ENCODE measurements at places on chromosomes 5 and 9. TPM values are rescaled to one million over a fixed set of nuclear protein-coding genes. Genes with fewer than 3 reads are reported as not detected.

GRCh38 chr5:132457371-132458225 is 33.0 kb downstream of the IRF1 start:
- DNase-seq, result no peak

- no peak for DNase-seq
These were observed 29.2 kb upstream of the MSANTD3 start for GRCh38 chr9:100397529-100398266.

- no peak for DNase-seq
These were observed 20.3 kb downstream of the LPCAT1 start for GRCh38 chr5:1503241-1504068.

DNA sequence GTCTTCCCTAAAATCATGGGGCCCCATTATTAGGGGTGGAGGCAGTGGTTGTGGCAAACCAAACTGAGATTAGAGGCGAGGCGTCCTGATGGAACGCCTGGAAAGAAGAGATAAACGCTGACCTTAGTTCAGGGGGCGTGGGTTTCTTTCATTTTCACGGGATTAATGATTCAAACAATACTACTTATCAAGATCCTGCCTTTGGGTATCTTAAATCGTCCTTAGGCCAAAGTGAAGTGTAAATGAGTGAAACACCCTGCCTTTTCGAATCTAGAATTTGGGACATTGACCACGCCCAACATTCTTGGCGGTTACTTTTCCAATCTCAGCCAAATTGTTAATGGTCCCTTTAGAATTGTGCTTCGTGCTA is 1.0 kb upstream of the UBTD2 start:
- DNase-seq, result peak; percentile 16

DNA sequence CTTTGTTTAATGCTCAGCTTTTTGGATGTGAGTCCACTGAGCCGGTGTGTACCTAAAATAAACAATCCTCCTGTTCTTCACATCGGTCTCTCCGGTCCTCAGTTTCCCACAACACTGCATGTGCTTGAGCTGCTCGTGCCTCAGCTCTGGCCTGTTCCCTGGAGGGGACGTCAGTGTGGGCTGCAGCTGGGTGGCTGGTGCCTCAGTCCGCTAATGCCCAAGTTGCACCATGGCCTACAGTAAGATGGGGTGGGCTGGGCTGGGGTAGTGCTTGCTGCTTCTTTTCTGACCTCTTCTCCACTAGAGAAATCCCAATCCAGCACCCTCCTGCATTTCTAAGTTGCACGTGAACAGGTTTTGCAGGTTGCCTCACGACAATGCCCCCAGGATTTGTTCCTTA is 595 bp upstream of the BTNL9 start:
- no peak for DNase-seq

DNA sequence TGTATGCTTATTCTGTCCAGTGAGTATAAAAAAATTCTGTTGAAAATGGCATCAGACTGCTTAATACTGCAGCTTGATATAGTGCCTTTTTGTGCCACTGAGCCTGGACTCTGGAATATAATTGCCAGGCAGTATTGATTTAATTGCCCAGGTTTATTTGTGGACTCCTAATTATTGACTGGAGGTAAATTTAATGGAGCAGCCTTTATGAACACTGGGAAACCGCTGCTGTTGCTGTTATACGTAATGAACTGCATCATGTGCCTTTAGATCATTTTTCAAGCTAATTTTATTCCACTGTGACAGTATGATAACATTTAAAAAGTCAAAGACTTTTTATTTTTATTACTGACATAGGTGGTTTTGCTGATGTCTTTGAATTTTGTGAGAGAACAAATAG is 90.2 kb upstream of the SH3GL2 start:
- DNase-seq, result no peak

GRCh38 chr9:87874304-87874623 is 8.4 kb upstream of the SPATA31E1 start:
- no peak for DNase-seq

GRCh38 chr9:131800843-131801242 is 61.0 kb upstream of the RAPGEF1 start:
- DNase-seq, result no peak

- DNase-seq, result no peak
These were observed 85.8 kb downstream of the FAM114A2 start for GRCh38 chr5:153952893-153953292.

- DNase-seq, result no peak
These were observed 373.3 kb downstream of the CHSY3 start for GRCh38 chr5:130277522-130277921.

DNA sequence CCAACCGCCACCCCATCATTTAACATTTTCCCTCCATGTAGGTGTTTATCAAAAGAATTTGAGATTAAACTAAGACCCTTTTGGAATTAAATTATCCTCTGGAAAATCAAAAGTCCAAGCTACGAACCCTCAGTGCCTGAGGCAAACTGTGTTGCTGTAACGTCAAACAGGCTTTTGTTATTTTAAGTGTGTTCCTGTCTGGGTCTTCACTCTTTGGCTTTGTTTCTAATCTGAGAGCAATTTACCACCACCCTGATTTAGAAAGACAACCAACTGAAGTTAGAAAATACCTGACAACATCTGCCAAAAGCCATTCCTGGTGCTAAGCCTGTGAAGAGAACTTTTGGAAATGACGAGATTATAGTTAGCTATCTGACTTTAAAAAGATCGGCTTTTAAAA is 199.9 kb downstream of the DIRAS2 start:
- DNase-seq, result no peak

DNA sequence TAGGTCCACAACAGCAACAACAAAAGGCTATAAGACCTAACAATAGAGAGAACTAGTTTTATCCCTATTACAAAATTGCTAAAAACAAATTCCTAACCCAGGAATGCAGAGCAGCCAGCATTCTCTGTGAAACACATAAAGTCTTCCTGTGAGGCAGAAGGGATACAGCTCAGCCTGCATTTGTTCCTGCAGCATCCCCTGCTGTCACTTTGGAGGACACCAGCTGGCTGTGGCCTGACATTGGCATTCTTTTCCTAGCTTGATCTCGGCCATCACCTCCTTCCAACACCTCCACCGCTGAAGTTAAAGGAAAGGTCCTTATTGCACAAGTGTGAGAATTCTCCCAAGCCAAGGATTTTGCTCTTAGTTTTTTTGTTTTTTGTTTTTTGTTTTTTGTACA is 186.1 kb downstream of the SNCAIP start:
- DNase-seq, result peak; percentile 12

- no peak for DNase-seq
These were observed 42.9 kb upstream of the MEF2C start for GRCh38 chr5:88925692-88926490.

GRCh38 chr9:32378993-32379729 is 5.3 kb upstream of the ACO1 start:
- DNase-seq, result peak; percentile 58

- DNase-seq, result peak; percentile 99
These were observed 16.8 kb upstream of the CDK7 start for GRCh38 chr5:69217548-69218526.

DNA sequence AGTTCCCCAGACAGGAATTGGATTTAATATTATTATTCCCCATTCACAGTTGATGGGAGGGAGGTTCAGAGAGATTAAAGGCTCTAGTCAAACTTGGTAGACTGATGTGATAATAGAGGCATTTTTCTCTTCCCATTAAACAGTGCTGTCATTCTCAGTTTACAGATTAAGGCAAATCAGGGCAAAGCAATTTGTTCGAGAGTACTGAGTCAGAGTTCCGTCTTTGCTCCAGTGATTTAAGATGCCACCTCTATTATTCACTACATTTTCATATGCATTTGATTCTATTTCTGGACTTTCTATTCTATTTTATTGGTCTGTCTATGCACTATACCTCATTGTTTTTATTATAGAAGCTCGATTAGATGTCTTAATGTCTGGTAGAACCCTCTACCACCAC is 201.0 kb upstream of the RAI14 start:
- DNase-seq, result no peak

DNA sequence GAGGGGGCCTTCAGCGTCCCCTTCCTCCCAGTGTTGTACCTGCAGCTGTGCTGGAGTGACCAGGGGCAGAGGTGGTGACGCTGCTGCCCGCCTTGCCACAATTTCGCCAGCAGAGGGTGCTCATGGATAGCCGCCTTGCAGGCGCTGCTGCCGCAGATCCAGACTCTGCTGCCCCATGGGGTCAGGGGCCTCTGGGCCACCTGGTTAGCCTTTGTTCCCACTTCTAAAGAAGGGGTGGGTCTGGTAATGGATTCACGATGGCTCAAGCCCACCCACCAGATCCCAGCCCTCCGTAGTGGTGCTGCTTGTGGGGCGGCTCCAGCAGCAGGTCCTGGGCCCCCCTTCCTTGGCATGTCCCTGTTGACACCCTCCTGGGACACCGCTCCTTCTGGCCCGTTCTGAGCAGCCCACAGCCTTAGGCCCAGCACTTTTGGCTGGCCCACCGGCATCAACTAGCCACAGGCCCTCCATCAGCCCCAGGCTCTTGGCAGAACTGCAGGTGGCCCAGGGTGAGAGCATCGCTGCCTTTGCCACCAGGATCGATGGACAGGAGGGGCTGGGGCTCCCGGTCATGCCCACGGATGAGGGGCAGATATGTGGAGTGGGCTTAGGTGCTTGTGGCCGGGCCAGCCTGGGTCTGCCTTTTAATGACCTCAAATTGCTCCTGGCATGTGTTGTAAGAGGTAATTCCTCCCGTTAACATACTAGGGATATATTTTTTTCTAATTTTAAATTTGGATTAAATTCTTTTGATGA is 57.2 kb downstream of the COL5A1 start:
- DNase-seq, result peak; percentile 63

GRCh38 chr5:8434501-8434900 is 565.6 kb downstream of the MTRR start:
- no peak for DNase-seq

DNA sequence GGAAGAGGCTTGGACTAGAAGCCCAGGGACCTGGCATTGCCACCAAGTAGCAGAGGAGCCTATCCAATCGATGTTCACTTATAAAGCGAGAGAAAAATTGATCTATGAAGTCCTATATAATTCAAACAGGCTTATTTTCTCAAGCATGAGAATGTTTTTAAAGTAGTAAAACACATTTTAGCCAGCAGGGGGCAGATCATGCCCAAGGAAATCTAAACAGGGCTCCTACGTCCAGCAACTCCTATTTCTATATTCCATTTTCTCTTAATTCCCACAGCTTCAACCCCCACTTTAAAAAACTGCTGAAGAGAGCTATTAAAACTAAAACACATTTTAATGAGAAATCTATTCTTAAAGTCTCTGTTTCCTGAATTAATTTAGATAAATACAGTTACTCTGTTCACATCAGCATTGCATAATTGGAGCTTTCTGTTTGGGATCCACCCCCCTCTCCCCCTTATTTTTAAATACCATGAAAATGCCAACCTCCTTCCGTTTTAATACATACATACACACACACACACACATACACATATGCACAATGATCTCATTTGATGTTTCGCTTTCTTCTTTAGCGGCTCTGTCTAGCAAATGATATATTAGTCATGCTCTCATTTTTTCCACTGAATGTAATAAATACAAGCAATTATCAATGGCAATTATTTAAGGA is 144.9 kb downstream of the MYO10 start:
- peak; percentile 62 for DNase-seq

DNA sequence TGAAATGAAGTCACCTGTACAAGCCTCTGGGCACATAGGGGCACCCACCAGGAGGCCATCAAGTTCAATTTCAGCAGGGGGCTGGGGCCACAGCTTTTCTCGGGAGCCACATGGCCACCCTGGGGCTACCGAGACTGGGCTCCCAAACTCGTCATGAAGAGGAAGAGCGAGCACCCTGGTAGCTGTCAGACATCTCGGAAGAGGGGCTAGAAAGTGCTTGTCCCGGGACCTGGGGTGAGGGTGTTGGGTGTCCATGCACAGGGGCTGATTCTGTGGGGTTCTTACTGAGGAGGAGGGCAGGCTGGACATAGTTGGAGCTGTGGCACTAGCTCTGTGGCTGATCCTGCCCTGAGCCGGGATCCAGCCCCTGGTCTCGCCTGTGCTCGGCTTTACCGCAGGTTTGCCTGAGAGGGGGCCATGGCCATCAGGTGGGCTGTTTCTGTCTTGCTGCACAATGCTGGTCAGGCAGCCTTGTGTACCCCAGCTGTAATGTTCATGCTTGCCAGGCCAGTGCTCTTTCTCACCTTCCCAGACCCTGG is 70.3 kb downstream of the PHF2 start:
- DNase-seq, result no peak

- peak; percentile 45 for DNase-seq
These were observed at the start of gene EPB41L4A for GRCh38 chr5:112419164-112419985. Gene EPB41L4A (minus strand): TSS chr5:112419277. CDS start chr5:112419039, 238 bp downstream.

DNA sequence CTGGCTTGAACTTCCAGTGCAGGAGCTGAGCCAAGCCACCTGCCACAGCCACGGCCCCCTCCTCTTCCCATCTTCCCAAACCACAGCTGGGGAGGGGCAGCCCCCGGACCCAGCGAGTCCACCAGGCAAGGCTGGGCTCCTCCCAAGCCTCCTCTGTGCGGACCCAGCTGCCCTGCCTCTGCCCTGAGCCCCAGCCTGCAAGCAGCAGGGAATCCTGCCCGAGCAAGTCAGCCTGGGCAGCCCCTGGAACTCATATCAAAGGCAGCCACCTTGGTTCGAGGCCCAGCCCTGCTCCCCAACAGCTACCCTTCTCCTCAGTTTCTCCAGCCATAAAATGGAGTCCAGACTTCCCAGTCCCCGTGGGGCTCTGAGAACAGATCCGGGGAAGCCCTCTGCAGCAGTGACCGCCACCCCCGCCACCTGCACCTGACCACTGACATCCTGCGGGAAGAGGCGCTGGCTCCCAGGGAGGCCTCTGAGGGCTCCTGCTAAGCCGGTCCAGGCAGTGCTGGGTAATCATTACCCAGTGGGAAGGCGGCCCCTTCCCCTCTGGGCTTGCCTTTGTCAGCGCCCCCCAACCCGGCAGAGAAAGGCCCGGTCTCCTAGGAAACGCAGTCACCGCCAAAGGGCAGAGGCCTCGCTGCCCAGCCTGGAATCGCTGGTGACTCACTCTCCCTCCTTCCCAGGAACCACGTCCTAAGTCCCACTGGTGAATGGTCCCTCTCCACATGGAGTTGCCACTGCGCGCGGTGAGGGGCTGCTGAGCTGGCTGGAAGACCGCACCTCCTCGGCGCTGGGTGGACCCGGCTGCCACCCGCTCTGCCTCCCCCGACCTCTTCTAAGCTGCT is 1.5 kb downstream of the VAV2 start:
- DNase-seq, result no peak

- no peak for DNase-seq
These were observed 10.4 kb upstream of the PTGES start for GRCh38 chr9:129762985-129763926.

- peak; percentile 10 for DNase-seq
These were observed 136.9 kb upstream of the ANKH start for GRCh38 chr5:15008476-15008875.

DNA sequence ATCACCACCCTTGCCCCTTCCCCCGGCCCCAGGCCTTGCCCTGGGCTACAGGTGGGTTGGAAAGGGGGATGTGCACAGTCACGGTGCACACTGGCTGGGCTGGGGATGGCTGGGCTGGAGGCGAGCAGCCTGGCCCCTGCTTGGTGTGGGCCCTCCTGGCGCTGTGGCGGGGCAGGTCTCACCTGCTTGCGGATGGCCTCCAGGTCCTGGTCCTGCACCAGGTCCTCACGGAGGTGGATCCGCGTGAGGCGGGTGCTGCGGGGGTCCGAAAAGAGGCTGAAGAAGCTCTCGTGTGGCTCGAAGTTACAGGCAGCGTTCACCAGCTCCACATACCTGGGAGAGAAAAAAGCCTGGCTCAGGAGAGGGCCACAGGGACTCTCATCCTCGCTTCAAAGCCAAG is 18.1 kb downstream of the ZER1 start:
- no peak for DNase-seq

CAMK4 gene
- total RNA-seq, result 67.3 TPM

ORM2 gene
- not detected for total RNA-seq

QRFP gene
- total RNA-seq, result under 0.01 TPM

NUDT2 gene
- total RNA-seq, result 15.5 TPM

ACOT12 gene
- 1.6 TPM for total RNA-seq

WNT8A gene
- 0.82 TPM for total RNA-seq

ANKRD55 gene
- total RNA-seq, result 2.0 TPM

MINAR2 gene
- not detected for total RNA-seq

SHISAL2B gene
- total RNA-seq, result not detected

IL3 gene
- total RNA-seq, result not detected

All from frontal cortex (tissue), 4 donors.